ENCODE measurements at places on chromosomes 13 and 19.

DNA sequence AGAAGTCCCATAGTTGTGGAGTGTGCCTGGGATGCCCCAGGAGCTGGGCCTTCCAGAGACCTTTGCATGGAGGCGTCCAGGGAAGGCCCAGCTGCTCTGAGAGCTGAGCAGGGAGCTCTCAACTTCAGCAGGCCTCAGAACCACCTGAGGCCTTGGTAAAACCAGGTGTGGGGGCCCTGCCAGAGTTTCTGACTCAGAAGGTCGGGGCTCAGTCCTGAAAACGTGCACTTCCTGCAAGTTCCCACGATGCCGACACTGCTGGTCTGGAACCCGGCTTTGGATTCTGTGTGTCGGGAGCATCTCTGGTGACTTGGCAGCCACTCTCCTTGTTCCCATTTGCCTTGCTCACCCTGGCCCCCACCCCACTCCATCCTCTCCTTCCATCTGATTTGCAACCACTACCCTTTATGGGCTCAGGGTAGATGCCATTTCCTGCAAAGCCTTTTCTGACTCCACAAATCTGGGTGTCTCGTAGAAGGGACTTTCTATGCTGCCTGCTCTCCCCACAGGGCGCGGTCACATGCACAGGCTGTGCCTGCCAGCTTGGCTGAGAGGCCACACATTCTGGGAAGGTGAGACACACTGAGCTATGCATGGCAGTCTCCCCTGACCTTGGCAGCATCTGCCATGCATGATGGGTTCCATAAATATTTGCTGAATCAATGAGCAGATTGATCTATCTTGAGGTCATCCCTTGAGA, 244.7 kb downstream of the COL4A1 start:
- no peak for DNase-seq

DNA sequence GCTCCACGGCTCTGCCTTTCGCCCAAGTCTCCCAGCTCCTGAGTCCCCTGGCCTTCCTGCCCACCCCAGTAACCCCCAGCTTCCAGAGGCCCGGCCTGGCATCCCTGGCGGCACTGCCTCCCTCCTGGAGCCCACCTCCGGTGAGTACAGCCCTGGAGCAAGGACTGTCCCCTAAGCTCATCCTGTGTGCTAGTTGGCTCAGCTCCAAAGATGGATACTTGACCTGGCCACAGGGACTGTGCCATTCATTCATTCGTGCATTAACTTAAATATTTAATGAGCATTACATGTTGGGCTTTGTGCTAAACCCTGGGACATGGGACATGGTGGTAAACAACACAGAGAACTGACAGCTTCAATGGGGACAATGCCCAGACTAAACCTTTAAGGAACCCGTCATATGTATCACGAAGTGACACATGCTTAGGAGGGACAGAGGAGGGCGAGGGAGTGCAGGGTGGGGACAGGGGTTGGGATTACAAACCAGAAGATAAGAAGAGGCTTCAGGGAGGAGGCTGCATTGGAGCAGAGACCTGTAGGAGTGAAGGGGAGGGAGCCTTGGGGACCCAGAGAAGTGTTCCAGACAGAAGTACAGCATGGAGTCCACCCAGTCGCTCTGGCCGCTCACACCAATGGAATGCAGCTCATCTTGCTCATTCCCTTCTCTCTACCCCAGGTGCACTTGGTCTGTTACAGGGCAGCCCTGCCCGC, 6.9 kb upstream of the OVOL3 start:
- no peak for DNase-seq

DNA sequence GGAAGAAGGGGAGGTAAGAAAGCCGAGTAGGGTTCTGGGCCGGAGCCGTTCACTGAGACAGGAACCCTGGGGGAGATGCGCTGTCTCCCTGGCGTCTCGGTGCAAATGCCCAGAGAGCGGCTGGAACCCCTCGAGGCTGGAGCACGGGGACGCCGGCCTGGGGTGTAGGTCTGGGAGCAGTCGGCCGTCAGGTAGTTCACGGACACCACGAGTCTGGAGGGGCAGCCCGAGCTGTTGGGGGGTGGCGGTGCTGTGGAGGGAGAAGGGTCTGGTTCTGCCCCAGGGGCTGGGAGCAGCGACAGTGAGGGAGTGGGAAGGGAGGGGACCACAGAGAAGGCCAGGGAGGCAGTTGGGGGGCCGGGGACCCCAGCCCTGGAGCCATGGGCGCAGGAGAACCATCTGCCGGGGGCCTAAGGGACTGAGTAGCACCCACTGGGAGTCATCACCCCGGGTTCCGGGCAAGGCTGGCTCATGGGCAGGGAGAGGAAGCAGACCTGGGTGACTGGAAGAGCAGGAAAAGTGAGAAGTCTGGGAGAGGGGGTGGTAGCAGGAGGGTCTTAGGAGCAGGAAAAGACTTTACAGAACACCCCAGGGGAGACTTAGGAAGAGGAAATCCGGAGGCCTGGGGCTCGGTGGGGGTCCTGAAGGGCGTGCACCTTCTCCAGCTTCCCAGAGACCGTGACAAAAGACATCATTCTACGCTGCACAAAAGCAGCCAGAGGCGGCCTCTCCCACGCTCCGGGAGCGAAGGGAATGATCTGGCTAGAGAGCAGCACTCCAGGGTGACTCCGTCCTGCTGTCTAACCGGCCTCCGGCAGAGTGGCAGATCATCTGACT, 173.1 kb upstream of the SOX1 start:
- DNase-seq = no peak

GRCh38 chr13:50080203-50080910, 65.1 kb downstream of the KCNRG start:
- no peak for DNase-seq

DNA sequence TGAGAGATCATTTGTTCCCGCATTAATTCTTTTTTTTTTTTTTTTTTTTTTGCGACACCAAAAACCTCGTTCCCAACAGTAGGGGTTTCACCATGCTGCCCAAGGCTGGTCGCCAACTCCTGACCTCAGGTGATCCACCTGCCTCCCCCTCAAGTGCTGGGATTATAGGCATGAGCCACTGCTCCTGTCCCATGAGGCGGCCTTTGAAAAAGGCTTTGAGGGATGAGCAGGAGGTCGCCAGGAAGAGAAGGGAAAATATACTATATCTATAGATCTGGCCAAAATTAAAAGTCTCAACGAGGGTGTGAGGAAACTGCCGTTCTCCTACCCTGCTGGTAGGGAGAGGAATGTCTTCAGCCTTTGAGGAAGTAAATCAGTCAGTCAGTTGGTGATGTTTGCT, 26.2 kb downstream of the ZNF473 start:
- no peak for DNase-seq

GRCh38 chr19:41323023-41323422, 13.1 kb downstream of the CCDC97 start:
- no peak for DNase-seq

- DNase-seq = no peak
Observed at GRCh38 chr13:50714891-50715290, 128.6 kb downstream of the DLEU7 start.

All from stimulated activated CD4-positive, alpha-beta T cell treated with anti-CD3 and anti-CD28 coated beads, Interleukin-12 subunit alpha, Interleukin-12 subunit beta, amount 100 ng/mL, for 24 hours (primary cell).